Putamen (tissue), 1 donor: ENCODE measurements at places on chromosomes 1 and 21.

GRCh38 chr1:184186167-184186566 is 134.6 kb downstream of the TSEN15 start:
- DNase-seq: no peak

GRCh38 chr1:87706779-87707228 is 378.1 kb downstream of the LMO4 start:
- no peak for DNase-seq

DNA sequence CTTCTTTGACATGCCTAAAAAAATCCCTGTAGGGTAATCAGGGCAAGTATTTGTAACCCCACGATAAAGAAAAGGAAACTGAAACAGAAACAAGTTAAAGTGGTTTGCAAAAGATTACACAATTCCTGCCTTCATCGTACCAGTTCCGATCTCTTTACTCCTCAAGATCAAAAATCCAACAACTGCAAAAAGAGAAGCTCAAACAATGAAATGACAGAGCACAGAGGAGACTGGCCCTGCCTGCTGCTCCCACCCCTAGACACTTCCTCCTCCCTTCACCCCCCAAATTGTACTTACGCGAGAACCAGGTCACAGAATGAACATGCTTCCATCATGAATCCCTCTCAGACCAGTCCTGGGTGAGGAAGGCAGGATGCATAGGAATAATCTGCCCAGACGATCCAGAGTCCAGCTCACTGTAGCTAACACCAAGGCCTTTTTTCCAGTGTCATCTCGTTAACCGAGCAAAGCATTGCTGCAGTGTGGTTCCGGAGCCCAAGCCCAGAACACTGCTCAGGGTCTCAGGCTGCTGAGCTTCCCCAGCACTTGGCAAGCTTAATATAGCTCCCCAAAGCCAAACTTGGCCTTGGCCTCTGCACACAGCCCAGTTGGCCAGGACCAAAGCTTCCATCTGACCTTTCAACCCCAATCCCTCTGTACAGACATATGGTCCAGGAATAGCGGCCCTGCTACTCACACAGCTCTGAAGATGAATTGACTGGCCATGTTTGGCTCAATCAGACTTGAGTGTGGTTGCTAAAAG is 20.3 kb downstream of the RXRG start:
- DNase-seq: no peak

DNA sequence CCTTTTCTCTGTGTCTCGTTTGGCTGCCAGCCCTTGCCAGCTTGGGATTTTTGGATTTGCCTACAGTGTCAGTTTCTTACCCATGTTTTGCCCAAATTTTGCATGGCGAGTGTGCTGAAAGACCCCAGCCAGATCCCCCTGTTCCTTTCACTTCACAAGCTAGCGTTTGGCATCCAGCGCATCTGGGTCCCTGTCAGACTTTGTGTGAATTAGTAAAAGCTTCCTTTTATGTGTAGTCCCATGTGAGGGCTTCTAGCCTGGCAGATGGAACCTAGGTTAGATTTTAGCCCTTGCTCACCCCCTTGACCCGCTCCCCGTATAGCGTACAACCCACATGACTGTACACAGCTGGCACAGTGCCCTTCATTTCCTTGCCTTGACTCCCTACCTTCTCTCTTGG is 22.3 kb upstream of the GALNT2 start:
- no peak for DNase-seq

- DNase-seq: no peak
Measured at GRCh38 chr1:110112143-110112542, at the start of gene UBL4B. Gene UBL4B, plus strand, starts transcription at chr1:110112443. Its CDS starts 92 bp downstream, at chr1:110112535.

- no peak for DNase-seq
Measured at GRCh38 chr1:83901547-83902155, 97.3 kb downstream of the TTLL7 start.

DNA sequence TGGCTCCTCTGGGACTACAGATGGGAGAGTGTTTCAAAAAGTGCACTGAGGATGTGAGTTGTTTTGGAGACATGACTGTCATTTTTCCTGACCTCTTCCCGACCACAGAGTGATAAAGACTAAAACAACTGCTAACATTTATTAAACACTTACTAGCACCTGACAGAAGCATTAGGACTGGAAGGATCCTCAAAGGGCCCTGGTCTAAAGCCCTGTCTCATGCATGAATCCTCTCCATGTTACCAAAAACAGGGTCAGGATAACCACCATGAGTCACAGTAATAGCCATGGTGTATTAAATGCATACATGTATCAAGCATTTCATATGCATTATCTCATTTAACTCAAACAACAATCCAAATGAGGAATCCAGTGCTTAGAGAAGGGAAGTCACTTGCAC is 11.5 kb downstream of the CYB5RL start:
- no peak for DNase-seq
